ENCODE measurements at places on chromosomes 7 and 10.
A peak's percentile ranks its signal among the peaks of the same experiment; 100 is the strongest.

GRCh38 chr7:85565276-85565675, 378.4 kb upstream of the SEMA3D start:
- H3K27me3 ChIP-seq: no peaks in the 10 kb centered on the region
- no peak overlapping the region for H3K4me3 ChIP-seq
- H3K36me3 ChIP-seq: no peaks in the 10 kb centered on the region
- H3K4me1 ChIP-seq: no peaks in the 10 kb centered on the region
- H3K27ac ChIP-seq: no peak overlapping the region
- no peak for DNase-seq

DNA sequence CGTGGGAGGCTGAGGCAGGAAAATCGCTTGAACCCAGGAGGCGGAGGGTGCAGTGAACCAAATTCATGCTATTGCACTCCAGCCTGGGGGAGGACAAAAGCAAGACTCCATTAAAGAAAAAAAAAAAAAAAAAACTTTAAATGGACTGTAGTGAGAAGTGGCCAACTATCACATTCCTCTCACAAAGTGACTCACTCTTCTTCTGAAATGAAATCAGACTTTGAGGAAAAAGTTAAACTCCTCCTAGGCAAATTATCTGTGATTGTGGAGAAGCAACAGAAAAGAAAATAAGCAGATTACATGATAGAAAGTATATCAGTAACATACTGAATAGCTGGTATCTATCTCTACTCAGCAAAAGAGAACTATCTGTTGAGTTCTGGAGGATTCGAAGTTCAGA, 234.3 kb upstream of the PHF14 start:
- H3K4me3 ChIP-seq: no peak overlapping the region
- H3K27me3 ChIP-seq: no peaks in the 10 kb centered on the region
- DNase-seq: no peak
- no peak overlapping the region for H3K27ac ChIP-seq
- H3K36me3 ChIP-seq: no peaks in the 10 kb centered on the region
- H3K4me1 ChIP-seq: no peaks in the 10 kb centered on the region

DNA sequence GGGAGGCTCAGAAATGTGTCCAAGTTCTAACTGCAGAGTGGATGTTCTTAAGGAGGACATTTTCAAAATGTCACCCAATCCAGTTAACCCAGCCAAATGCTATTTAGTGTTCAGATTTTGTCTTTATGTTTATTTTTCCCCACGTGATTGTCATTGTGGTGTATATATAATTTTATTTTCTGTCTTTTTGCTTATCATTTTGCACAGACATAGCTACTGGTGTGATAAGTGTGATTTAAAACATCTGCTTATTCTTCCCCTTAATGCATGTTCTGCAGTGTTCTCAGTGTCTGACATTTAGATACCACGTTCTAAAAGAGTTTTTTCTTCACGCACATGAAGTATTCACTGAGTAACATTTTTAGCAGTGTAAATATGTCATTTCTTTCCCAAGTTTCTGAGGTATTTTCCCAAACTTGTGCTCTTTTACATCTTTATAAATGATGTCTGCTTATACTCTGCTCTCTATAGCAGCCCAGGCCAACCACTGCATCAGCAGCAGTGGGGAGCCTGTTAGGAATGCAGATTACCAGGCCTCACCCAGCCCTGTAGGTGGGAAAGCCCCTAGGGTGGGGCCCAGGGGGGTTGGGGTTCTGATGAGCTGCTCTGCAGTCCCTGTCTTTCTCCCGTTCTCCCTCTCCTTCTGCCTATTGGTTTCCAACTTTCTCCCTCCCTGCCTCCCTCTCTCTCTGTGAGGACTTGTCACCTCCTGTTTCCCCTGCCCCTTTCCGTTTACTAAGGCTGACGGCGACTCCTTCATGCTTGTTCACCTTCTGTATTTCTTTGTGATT, 20.8 kb downstream of the ADCY1 start:
- H3K4me3 ChIP-seq: no peak overlapping the region
- DNase-seq: peak; percentile 36
- H3K36me3 ChIP-seq: no peaks in the 10 kb centered on the region
- no peaks in the 10 kb centered on the region for H3K27me3 ChIP-seq
- H3K27ac ChIP-seq: no peak overlapping the region

GRCh38 chr10:91296471-91296870, 76.0 kb downstream of the PCGF5 start:
- no peak overlapping the region for H3K4me3 ChIP-seq
- DNase-seq: no peak
- H3K36me3 ChIP-seq: no peaks in the 10 kb centered on the region
- peaks cover 11% of the 10 kb centered on the region for H3K4me1 ChIP-seq
- no peak overlapping the region for H3K27ac ChIP-seq
- H3K27me3 ChIP-seq: no peaks in the 10 kb centered on the region

DNA sequence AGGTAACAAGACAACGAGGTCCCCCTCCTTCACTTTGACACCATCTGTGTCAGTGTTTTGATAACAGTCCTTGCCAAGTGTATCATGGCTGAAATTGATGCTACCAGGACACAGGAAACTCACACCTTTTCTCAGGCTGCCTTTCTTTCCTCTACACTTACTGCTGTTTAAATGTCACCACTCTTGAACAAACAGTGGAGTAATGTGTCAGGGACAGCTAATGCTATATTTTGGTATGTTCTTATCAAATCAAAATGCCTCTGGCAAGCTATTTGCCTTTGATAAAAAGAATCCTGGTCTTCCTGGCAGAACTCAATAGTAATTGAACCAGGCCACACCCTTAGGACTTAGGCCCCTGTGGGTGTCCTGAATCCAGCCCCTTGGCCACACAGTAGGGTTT, 692.9 kb downstream of the LRMDA start:
- H3K27ac ChIP-seq: no peak overlapping the region
- H3K4me3 ChIP-seq: no peak overlapping the region
- DNase-seq: no peak
- peaks cover 8% of the 10 kb centered on the region for H3K4me1 ChIP-seq
- no peaks in the 10 kb centered on the region for H3K36me3 ChIP-seq

GRCh38 chr10:1739751-1740150, 2.4 kb upstream of the ADARB2 start:
- DNase-seq: no peak
- no peak overlapping the region for H3K27ac ChIP-seq
- no peaks in the 10 kb centered on the region for H3K4me1 ChIP-seq
- no peak overlapping the region for H3K4me3 ChIP-seq
- peaks cover 12% of the 10 kb centered on the region for H3K27me3 ChIP-seq

DNA sequence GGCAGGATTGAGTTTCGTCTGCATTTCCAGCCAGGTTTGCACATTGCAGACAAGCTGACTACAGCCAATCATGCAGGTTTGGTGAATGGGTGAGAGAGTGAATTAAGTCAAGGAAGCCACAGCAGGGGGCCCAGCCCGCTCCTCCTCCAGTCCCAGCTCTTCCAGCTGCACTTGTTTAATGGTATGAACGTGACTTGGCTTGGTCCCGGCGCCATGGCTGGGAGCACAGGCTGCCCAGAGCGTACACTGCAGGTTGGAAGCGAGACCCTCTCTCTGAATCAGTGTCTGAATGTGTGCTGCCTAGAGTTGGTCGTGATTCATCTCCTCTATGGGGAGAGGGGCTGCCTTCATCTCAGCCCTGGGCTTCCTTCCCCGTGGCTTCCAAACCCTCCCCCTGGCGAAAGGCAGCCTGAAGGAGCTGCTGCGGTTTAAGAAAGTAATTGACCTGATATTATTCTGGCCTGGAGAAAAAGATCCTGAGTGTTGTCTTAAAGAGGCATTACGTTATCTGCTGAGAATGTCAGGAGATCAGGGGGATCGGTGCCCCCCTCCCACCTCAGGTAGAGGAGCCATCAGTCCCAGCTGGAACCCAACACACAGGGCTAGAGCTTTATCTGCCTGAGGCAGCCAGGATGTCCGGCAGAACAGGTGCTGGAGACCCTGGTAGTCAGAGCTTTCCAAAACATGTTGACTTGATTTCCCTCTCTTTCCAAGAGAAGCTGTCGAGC, 132.1 kb downstream of the COL26A1 start:
- H3K4me1 ChIP-seq: no peaks in the 10 kb centered on the region
- H3K4me3 ChIP-seq: no peak overlapping the region
- no peak for DNase-seq
- no peaks in the 10 kb centered on the region for H3K27me3 ChIP-seq
- no peak overlapping the region for H3K27ac ChIP-seq

DNA sequence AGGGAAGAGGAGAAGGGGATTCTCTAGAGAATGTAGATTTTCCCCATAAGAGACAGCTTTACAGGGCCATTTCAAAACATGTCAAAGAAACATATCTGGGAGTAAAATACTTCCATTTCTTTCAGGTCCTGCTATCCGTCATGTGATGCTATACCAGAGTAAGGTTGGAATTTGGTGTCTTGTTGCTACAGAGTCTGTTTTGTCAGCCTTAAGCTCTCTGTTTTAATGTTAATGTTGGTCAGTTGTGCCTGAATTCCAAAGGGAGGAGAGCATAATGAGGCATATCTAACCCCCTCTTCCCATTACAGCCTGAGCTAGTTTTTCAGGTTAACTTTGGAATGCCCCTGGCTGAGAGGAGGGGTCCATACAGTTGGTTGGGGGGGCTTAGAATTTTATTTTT, 94.7 kb upstream of the CCDC71L start:
- H3K4me3 ChIP-seq: no peak overlapping the region
- H3K27ac ChIP-seq: no peak overlapping the region
- H3K4me1 ChIP-seq: no peaks in the 10 kb centered on the region
- H3K36me3 ChIP-seq: no peaks in the 10 kb centered on the region

- no peaks in the 10 kb centered on the region for H3K4me1 ChIP-seq
- peaks cover 32% of the 10 kb centered on the region for H3K36me3 ChIP-seq
- no peak for DNase-seq
- peak overlapping the region; percentile 27 for H3K4me3 ChIP-seq
- no peak overlapping the region for H3K27ac ChIP-seq
Measured at GRCh38 chr7:151115836-151116418, 29.7 kb downstream of the AGAP3 start.

- no peaks in the 10 kb centered on the region for H3K36me3 ChIP-seq
- no peak overlapping the region for H3K27ac ChIP-seq
- H3K4me1 ChIP-seq: no peaks in the 10 kb centered on the region
Measured at GRCh38 chr7:49780953-49781352, 7.5 kb downstream of the VWC2 start.

- H3K4me1 ChIP-seq: no peaks in the 10 kb centered on the region
- H3K27me3 ChIP-seq: no peaks in the 10 kb centered on the region
- peaks cover 18% of the 10 kb centered on the region for H3K36me3 ChIP-seq
- H3K4me3 ChIP-seq: no peak overlapping the region
Measured at GRCh38 chr7:44621034-44621749, 14.8 kb downstream of the OGDH start.

DNA sequence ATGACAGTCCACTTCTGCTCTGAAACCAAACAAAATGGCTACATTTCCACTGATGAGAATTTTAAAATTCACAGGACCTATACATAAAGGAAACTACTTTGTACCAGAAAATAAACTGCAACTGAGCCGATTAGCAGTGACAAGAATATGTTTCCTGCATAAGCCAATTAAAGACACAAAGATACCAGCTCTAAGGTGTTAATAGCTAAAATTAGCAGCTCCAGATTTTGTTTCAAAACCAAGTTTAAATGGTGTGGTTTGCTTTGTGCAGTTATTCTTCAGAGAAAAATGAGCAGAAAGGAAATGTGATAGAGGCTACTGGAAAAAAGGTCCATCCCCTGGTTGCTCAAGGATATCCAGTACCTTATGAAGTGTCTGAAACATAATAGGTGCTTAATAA, 123.2 kb downstream of the ANK3 start:
- H3K27me3 ChIP-seq: no peaks in the 10 kb centered on the region
- DNase-seq: no peak
- peaks cover 23% of the 10 kb centered on the region for H3K36me3 ChIP-seq
- no peaks in the 10 kb centered on the region for H3K4me1 ChIP-seq
- no peak overlapping the region for H3K4me3 ChIP-seq
- peak overlapping the region; percentile 77 for H3K27ac ChIP-seq

DNA sequence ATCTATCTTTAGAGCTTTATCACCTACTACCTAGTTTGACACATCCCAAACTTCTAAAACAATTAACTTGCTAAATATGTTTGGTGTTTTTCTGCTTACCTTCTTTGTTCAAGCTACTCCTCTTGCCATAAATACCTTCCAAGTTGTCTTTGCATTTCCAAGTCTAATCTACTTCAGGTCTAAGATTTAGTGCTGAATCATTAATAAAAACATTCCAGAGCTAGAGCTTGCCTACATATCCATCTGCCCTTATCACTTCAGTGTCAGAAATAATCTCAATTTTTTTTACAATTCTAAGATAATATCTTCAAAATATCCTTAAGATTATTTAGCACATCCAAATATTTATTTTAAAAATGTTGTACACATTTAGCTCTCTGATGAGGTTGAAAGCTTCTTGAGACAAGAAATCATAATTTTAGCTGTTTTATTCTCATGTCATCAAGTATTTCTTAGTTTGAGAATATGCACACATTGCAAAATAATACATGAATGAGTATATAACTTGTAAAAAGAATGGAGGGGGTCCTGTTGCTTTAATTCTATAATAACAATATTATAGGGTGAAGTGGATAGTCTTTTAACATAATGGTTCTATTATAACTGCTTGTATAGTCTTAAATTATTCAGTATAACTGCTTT, 466.3 kb downstream of the SEMA3D start:
- H3K4me3 ChIP-seq: no peak overlapping the region
- no peak for DNase-seq
- no peaks in the 10 kb centered on the region for H3K36me3 ChIP-seq
- no peaks in the 10 kb centered on the region for H3K27me3 ChIP-seq
- no peak overlapping the region for H3K27ac ChIP-seq
- no peaks in the 10 kb centered on the region for H3K4me1 ChIP-seq

GRCh38 chr7:155995183-155995612, 182.9 kb upstream of the SHH start:
- no peak overlapping the region for H3K27ac ChIP-seq
- H3K4me3 ChIP-seq: no peak overlapping the region
- H3K27me3 ChIP-seq: no peaks in the 10 kb centered on the region
- H3K4me1 ChIP-seq: no peaks in the 10 kb centered on the region

- H3K27ac ChIP-seq: no peak overlapping the region
- peaks cover 4% of the 10 kb centered on the region for H3K4me1 ChIP-seq
- peaks cover 5% of the 10 kb centered on the region for H3K36me3 ChIP-seq
- H3K27me3 ChIP-seq: no peaks in the 10 kb centered on the region
- DNase-seq: no peak
Measured at GRCh38 chr10:59838085-59838789, 68.1 kb downstream of the CCDC6 start.

- H3K4me1 ChIP-seq: peaks cover under 1% of the 10 kb centered on the region
- no peaks in the 10 kb centered on the region for H3K27me3 ChIP-seq
- no peak overlapping the region for H3K4me3 ChIP-seq
- DNase-seq: no peak
- H3K36me3 ChIP-seq: no peaks in the 10 kb centered on the region
Measured at GRCh38 chr10:5599613-5600520, 66.5 kb downstream of the ASB13 start.

DNA sequence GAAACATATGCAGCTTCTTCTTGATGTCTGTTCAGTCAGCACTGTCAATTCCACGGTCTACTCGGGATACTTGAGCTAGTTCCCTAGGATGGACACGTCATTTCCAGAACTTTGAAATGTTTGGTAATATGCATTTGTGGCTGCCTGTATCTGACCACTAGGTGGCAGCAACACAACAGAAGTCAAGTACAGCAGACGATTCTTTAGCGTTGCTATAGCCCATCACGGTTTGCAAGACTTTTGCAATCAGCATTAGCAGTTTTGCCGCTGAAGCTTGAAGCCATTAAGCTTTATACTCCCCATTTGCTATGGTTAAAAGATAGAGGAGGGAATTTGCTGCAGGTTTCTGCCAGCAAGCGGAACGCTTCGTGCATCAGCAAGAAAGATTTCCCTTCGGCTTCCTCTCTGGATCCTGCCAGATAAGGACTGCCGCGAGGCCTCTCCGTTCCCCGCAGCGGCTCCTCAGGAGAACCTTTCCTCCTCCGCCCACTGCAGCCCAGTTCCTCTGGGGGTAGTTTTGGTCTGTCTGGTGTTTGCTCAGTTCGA, 63.5 kb downstream of the ABCC2 start:
- H3K36me3 ChIP-seq: no peaks in the 10 kb centered on the region
- no peak overlapping the region for H3K27ac ChIP-seq
- DNase-seq: peak; percentile 93
- no peaks in the 10 kb centered on the region for H3K27me3 ChIP-seq
- H3K4me3 ChIP-seq: peak overlapping the region; percentile 42

Data from right atrium auricular region (tissue), 2 donors.